ENCODE measurements at places on chromosomes 1 and 21. TPM values are rescaled to one million over a fixed set of nuclear protein-coding genes. Genes with fewer than 3 reads are reported as not detected.

TMEM125 gene
- 197 TPM for total RNA-seq

LMX1A gene
- 0.21 TPM for total RNA-seq

OR10Z1 gene
- total RNA-seq = not detected

S1PR1 gene
- total RNA-seq = 107 TPM

ZNF281 gene
- total RNA-seq = 18.2 TPM

LCE2B gene
- total RNA-seq = not detected

RTCA gene
- total RNA-seq = 31.1 TPM

TCHH gene
- total RNA-seq = 0.15 TPM

RNU1-2 gene
- total RNA-seq = 6,803 TPM

CD1E gene
- 2.6 TPM for total RNA-seq

TYW3 gene
- 21.6 TPM for total RNA-seq

CCDC185 gene
- not detected for total RNA-seq

HSD3B1 gene
- not detected for total RNA-seq

TPTE gene
- total RNA-seq = not detected

SHISA4 gene
- total RNA-seq = 7.8 TPM

ATP1A4 gene
- total RNA-seq = 1.1 TPM

C1orf185 gene
- total RNA-seq = not detected

GIPC2 gene
- total RNA-seq = 2.9 TPM

LAMB3 gene
- 47.2 TPM for total RNA-seq

PERM1 gene
- not detected for total RNA-seq

BRDT gene
- total RNA-seq = not detected

LYPD8 gene
- not detected for total RNA-seq

RAB7B gene
- total RNA-seq = 9.1 TPM

SLAMF6 gene
- 4.8 TPM for total RNA-seq

TMEM63A gene
- 141 TPM for total RNA-seq

NME7 gene
- 17.3 TPM for total RNA-seq

C1orf52 gene
- 23.4 TPM for total RNA-seq

AADACL3 gene
- total RNA-seq = not detected

TMEM200B gene
- 4.3 TPM for total RNA-seq

UBL4B gene
- not detected for total RNA-seq

KANK4 gene
- total RNA-seq = 4.4 TPM

FAM151A gene
- not detected for total RNA-seq

BMP8A gene
- total RNA-seq = not detected

SPRR3 gene
- total RNA-seq = not detected

LIN28A gene
- total RNA-seq = not detected
